ENCODE measurements at places on chromosomes 5 and 9.

- DNase-seq: no peak
Observed at GRCh38 chr9:21741151-21741550, 61.3 kb upstream of the MTAP start.

GRCh38 chr9:96655198-96655851, at the start of gene PRXL2C:
Gene PRXL2C (minus strand): TSS chr9:96655317. CDS start chr9:96655281, 36 bp downstream.
- DNase-seq: peak; percentile 53

DNA sequence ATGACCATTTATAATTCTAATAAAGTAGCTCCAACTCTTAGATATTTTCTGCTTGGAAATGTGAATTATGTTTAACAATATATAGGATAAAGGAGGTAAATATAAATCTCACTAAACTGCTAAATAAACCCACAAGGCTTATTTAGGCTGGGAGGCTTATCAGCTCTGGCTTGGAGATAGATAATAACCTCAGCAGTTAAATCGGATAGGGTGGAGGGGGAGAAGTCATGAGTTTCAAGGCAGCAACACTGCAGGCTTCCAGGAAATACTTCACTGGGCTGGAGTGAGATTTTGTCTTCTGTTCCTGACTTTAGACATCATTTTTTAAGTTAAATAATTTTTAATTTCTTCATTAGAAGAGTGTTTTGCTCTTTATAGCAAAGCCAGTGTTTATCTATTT, 80.0 kb upstream of the ITGA2 start:
- DNase-seq: no peak

DNA sequence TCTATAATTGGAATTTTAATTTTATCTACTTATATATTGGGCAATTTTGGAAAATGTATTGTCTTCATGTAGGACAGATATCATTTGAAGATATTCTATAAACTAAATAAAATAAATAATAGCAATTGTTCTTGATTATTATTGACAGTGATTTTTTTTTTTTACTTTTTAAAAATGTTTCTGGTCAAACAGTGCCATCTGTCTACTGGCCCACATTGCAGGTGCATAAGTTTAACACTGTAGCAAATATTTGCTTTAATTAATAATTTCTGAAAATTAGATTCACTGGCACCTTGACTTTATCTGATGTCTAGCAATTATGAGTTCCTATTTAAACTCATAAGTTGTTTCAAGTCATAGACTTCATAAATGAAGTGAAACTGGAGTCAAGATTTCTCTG, 41.1 kb upstream of the ISOC1 start:
- no peak for DNase-seq

DNA sequence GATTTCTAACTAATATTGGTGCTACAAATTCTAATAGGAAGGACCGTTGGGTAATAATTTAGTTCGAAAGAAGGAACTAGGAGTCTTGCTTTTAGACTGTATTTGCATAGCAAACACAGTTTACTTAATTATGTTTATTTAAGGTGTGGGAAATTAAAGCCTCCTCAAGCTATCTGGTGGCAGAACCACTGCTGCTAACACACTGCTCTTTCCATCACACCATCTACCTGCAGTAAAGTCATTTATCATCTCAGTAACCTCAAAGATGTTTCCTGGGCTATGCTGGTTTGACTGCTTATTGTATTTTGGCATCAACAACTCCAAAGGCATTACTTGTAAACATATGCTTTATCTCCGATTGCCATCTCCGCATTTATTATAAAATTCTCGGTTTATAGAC, 114.3 kb downstream of the DEPDC1B start:
- DNase-seq: no peak

- no peak for DNase-seq
Observed at GRCh38 chr5:50791813-50792212, 125.4 kb downstream of the PARP8 start.

DNA sequence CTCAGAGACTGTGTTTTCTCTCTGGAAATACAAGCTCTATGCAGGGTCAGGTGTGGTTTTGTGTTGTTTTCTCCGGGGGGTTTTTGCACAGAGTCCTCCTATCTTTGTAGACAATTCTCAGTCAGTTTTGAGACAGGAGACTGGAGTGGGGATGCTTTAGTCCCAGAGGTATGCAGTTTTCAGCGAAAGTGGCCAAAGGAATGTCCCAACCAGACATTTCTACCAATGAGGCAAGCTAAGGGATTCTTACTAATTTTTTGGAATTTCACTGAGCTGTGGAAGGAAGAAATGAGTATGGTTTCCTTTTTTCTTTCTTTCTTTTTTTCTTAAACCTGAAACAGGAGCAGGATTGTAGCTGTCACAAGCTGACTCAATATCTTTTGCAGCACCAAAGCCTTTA, 35.3 kb upstream of the PLPP1 start:
- no peak for DNase-seq

GRCh38 chr5:126395198-126395597, 28.0 kb upstream of the GRAMD2B start:
- peak; percentile 5 for DNase-seq

DNA sequence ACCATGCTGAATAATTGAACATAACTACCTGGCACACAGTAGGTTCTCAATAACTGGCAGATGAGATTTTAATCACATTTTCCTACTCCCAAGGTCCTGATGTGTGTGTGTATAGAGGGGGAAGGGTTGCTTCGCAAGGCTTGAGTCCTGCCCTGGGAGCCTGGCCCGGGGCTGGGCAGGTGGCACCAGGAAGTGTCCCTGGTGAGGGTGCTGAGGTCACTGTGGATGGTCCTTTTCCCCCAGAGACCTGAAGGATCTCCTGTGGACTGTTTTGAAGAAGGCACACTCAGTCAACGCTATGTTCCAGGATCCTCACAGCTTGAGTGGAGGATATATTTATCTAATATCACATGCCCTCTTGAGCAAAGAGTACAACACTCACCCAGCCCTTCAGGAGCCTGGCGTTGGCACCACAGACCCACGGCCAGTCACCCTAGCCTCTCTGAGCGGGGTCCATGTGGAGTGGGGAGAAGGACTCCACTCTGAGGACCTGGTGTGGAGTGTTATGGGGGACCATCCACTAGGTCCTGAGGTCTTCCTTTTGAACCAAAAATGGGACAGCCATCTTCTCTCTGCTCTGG, 177.8 kb downstream of the GABBR2 start:
- DNase-seq: no peak

- DNase-seq: no peak
Observed at GRCh38 chr5:131463656-131464055, 171.4 kb downstream of the RAPGEF6 start.

DNA sequence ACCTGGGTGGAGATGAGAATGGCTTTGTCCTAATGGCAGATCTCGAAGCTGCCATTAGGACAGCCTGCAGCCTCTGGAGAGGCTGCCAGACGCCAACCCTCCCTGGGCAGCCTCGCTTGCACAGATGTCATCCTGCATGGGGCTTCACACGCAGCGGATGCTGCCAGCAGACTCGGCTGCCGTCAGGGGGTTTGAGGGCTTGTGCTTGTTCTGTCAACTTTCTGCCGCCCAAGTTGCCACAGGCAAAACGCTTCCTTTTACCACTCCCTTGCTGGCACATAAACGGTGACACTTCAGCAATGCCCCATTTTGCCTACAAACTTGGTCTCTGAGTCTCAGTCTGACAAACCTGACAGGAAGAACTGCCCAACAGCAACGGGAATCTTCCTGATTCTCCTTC, 24.7 kb downstream of the DAP start:
- DNase-seq: no peak

GRCh38 chr9:133930682-133931485, 61.2 kb downstream of the VAV2 start:
- DNase-seq: no peak

- peak; percentile 20 for DNase-seq
Observed at GRCh38 chr5:127072861-127073846, at the start of gene C5orf63. Gene C5orf63 (minus strand): TSS chr5:127073502. CDS start chr5:127058995, 14,507 bp downstream.

GRCh38 chr5:6492934-6493333, 44.3 kb downstream of the UBE2QL1 start:
- DNase-seq: no peak

DNA sequence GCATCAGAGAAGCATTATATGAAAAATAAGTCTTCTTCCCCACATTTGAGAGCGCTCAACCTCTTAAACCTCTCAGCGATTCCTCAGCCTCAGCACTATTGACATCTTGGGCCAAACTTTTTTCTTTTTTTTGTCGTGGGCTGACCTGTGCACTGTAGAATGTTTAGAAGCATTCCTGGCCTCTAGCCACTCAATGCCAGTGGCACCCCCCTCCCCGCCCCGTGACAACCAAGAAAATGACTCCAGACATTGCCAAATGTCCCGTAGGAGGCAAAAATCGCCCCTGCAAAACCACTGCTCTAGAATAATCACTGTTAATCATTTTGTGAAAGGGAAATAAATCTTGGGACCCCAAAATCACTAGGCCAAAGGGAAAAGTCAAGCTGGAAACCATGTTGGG, 129.1 kb upstream of the BOD1 start:
- DNase-seq: no peak

DNA sequence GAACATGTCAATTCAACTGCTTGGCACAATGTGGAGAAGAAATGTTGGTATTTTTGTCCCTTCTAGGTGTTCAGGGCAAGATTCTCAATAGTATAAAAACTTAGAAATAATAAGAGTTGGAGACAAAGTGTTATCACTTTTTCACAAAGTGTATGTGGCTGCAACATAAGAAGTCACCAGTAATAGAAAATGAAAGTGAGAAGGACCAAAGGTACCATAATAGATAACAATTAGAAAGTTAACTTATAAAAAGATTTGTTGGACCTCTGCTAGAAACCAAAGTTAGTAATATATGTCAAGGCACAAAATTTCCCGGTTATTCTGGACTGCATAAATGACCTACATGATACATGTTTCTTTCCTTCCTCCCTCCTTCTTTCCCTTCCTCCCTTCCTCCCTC, 1535.3 kb downstream of the EFNA5 start:
- no peak for DNase-seq

GRCh38 chr5:113491022-113491421, 2.8 kb upstream of the MCC start:
- no peak for DNase-seq

DNA sequence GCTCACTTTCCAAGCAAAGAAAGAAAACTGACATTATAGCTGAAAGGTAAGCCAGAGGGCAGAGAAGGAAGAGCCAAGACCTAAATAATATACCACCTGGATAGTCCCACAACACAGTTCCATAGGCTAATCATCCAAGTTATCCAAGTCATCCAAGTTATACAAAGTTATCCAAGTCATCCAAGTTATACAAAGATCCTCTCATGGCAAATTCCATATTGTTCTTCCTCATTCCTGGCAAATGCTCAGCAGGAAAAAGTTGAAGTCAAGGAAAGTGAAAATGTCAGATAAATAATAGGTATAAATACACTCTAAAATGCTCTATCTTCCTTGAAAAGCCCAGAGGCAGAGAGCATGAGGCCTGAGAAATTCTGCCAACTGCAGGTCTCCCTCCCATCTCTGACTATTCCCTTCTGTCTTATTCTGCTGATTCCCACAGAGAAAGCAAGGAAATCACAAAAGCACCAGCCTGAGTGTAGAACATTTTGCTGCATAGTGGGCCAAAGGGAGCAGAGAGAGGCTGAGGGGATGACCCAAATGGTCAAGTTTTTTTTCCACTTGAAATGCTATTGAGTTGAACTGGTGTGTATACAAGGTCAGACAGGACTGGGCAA, 12.5 kb downstream of the MCTP1 start:
- no peak for DNase-seq

GRCh38 chr9:99116003-99116411, 11.1 kb downstream of the TGFBR1 start:
- peak; percentile 49 for DNase-seq

DNA sequence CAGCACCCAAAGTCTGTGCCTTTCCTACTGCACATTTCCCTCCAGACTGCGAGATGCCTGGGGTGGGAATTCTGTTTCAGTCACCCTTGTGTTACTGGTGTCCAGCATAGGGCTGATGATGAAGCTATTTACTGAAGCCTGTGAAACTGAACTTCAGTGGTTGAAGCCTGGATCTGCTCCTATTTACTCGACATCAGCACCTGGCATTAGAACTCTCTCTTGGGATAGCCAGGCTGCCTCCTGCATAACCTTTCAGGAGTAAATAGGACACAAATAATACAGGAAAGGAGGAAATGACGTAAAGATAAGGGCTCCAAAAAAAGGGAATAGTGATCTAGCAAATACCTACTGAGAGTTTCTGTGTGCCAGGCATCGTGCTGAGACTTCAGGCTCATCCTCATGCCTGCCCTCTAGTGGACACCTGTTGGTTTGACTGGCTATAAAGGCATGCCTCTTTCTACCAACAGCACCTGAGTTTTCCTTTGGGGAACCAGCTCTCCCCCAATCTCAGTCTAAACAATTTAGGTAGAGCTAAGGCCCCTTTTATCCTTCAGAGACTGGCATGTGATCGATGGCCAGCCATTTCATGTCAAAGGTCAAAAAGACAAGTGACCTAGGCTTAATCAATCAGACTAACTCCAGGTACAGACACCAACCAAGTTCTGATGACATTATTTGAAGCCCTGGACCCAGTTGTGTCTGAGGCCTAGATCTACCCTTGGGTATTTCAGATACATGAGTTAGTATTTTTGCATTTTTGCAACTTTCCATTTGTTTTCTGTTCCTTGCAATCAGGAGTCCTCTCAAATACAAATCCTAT, 192.1 kb upstream of the TRIM32 start:
- peak; percentile 43 for DNase-seq

GRCh38 chr5:71899865-71900342, 180.8 kb downstream of the CARTPT start:
- DNase-seq: no peak
